NCI-H1436 treated with DMSO at 0.1 percent for 48 hours (cell line): ENCODE measurements at places on chromosomes 4 and X.

GRCh38 chrX:118682258-118683014, 45.0 kb upstream of the IL13RA1 start:
- no peak for DNase-seq

DNA sequence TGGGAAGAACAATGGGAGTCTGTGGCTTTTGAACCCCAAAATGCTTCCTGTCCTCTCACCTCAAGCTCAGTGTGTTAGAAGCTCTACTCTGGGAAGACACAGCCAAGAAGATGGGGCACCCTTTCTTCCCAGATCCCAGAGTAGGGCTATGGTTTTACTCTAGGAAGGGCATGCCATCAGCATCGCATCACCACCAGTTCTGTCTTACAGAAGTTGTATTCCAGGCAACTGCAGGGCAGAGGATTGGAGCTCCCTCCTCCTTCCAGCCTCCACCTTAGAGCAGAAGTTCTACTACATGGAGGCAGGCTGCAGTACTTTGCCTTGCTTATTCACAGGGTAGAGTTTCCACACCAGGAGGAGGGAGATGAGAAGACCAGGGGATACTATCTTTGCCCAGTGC, 18.1 kb upstream of the ZFX start:
- no peak for DNase-seq

DNA sequence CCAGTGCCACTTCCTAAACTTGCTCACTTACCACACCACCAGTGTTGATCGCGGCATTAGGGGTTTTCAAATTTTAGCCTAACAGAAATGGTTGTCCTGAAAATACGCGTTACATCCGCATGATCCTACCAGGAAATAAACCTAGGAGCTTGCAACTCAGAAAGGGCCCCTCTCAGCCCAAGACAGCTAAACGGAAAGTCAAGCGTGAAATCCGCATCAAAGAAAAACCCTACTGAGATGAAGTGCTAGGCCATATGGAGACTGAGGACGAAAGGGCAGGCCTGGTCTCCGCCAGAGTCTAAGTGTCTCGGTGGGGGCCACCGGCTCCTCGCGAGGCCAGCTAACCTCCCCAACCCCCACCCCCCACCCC, 626 bp downstream of the YTHDC1 start:
- no peak for DNase-seq

GRCh38 chrX:110280954-110281353, 36.9 kb downstream of the AMMECR1 start:
- no peak for DNase-seq
